ENCODE measurements at places on chromosomes 12 and 14.

DNA sequence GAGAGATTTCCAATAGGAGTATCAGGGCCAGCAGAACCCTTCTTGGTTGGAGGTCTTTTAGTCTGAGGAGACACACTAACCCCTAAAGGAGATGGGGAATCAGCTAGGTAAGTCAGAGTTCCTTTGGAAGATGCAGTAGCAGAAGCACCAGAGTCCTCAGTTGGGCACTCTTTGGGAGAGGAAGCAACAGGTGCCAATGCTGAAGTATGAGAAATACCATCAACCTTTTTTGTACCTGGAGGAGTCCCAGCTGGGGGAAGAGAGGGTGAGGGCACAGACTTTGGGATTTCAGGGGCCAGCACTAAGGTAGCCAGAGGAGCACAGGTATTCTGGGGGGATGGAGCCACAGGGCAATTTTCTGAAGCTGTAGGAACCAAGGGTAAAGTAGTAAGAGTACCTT, 6.0 kb downstream of the NACA start:
- no peak for DNase-seq

DNA sequence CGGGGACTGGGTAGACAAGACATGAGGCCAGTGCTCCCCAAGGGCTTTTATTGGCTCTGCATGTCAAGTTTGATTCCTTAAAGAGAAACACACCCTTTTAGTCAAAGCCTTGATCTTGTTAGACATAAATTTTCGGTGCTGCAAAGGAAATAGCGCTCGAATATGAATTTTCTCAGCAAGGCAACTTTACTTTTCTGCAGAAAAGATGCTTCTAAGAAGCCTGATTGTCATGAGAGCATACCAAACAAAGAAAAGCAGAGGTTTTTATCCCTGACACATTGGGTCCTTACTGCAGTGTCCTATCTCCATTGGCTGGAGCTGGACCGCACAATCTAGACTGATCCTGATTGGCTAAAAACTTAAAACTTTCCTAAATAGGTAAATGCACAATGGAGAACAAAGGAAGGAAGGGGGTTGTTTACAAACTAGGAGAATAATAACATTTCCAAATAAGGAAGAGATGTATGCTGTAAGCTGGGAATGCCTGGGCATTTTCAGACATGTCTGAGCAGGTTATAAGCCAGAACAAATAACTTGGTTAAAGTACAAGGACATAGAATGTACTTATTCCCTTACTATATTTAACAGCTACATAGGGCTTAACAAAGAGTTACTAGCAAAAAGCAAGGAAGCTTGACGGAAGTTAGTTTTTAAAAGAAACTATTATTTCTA, 17.2 kb downstream of the TXNRD1 start:
- no peak for DNase-seq

- peak; percentile 38 for DNase-seq
Observed at GRCh38 chr14:103696466-103697071, 18.7 kb downstream of the XRCC3 start.

DNA sequence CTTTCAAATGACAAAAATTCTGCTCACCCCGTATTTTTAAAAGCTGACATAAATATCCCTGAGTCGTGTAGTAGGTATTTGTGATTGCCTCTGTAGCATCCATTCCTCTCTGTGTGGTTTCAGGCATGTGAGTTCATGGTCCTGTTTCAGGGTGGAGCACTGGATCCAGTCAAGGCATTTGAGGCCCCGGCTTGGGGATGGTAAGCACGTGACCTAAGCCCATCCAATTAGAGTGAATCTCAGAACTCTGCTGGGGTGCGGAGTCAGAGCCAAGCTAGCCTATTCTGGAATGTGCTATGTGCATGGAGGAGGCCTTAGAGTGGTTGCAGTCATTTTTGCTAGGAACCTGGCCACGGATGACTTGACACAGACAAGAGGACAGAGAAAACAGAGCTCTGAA, 4.3 kb upstream of the CSRP2 start:
- DNase-seq, result no peak

DNA sequence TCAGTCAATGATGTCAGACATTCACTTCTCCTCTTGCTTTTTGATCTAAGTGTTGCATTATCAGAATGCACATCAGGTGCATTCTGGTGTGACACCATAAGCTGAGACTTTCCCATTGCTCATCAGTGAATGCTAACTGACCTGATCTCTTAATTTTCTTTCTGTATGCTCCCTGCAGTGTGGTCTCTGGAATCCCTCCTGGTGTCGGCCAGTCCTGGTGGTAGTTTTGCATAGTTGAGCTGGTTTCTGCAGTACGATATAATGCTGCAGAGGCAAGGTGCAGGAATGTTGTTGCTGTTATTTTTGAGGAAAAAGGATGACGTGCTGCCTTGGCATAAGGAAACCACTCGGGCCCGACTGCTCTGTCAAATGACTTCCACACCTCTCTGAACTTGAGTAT, 11.0 kb upstream of the SRP54 start:
- DNase-seq, result no peak
